ENCODE measurements at places on chromosomes 6 and 20.

DNA sequence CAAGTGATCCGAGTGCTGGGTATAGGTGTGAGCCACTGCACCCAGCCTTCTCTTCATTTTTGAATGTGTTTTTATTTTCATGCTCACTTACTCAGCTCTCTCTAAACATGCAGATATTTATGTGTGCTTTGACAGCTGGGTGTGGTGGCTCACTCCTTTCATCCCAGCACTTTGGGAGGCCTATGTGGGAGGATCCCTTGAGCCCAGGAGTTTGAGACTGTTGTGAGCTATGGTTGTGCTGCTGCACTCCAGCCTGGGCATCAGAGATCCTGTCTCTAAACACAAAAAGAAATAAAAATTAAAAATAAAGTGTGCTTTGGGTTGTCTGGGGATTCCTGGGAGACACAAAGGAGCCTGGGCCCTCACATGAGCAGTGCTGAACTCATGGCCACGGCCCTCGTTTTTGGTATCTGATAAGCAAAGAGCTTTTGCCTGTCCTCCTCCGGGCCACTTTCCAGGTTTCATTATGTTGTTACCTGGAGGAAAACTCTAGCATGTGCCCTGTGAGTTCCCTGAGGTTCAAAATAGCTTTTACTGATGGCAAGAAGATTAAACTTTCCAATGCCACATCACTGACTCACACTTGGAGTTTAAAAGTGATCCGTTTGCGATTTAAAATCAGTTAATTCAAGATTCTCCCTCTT is 78.5 kb downstream of the CD164 start:
- no peak for DNase-seq

GRCh38 chr6:4382362-4382853 is 247.0 kb upstream of the ECI2 start:
- no peak for DNase-seq

GRCh38 chr6:5619249-5619648 is 357.9 kb downstream of the FARS2 start:
- DNase-seq: no peak

GRCh38 chr6:145727817-145728388 is 7.4 kb downstream of the EPM2A start:
- no peak for DNase-seq

DNA sequence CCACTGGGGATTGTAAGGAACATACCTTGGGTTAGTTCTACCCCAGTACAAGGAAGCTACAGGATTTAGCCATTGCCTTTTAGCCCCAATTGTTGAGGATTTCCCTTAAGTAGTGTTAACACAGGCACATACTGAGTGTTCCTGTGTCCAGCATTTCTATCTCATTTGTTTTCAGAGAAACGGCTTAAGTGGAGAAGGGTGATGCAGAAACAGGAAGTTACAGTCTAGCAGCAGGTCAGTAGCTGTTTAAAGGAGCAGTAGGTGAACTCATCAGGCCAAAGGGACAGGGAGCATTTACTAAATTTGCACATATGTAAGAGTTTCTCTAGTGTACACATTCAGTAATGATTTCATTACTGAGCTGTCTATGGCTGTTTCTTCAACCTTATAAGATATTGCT is 644.2 kb upstream of the GJE1 start:
- no peak for DNase-seq

DNA sequence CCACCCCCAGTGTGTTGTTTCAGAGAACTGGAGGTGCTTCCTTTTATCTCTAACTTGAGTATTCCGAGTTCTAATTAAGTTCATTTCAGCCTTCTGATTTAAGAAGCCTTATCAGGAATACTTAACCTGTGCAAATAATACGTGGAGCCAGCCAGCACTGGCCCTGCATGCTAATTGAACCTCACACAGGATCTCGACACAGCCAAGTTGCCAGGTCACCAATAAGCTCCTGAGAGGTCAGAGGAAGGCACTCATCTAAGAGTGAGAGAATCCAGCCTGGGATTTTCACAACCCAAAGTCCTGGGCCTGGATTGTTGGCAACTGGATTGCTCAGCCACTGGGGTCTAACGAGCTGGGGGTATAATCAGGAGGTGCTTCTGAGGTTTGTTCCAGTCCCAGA is 157.7 kb upstream of the LRFN2 start:
- DNase-seq: no peak

- no peak for DNase-seq
Measured at GRCh38 chr20:11922561-11922960, 4.9 kb downstream of the BTBD3 start.

DNA sequence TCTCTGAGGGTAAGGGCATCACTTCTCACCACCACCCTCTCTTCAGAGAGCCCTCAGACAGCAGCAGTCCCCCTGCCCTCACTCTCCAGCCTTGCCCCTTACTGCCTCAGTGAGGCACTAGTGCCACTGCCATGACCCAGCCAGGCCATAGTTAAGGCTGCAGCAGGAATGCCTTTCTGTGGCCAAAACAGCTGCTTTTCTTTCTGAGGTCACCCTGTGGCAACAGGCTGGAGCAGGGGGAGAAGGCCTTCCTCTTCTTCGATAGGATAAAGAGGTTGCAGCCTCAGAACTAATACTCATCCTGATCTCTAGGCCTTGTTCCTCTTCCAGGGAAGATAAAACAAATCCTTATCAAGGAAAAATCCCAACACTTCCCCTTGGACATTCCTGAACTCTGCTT is 56.8 kb upstream of the ECI2 start:
- DNase-seq: no peak

GRCh38 chr20:63955827-63956663 is at the start of gene UCKL1:
Gene UCKL1 (minus strand): TSS chr20:63956416. CDS start chr20:63956372, 44 bp downstream.
- peak; percentile 87 for DNase-seq

DNA sequence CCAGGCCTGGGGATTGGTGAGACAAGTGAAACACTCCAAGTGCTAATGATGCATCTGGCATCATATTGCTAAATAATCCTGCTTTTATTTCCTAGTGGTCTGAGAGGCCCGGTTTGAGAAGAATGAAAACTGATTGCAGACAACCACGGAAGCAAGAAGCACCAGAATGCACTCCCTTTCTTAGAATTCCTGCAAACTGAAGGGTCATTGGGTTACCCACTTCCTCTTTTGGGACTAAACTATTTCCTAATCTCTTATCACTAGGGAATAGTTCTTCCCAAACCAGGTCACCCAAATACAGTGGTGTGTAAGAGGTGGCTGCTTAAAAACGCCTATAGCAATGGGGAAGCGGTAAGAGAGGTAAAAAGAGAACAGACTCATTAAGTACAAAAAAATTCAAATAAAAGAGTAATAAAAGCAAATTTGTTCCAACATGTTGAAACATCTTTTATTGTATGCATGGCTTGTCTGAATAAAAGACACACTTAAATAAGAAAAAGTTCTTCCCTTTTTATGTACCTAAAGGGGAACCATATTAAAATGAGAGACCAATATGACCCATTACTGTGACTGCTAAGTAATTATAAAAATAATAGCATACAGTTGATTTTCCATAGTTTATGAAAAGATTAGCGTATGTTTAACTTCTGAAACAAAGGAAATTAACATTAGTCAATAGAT is 125.8 kb downstream of the MYB start:
- DNase-seq: no peak

GRCh38 chr6:156009656-156010055 is 554.0 kb upstream of the NOX3 start:
- DNase-seq: no peak

DNA sequence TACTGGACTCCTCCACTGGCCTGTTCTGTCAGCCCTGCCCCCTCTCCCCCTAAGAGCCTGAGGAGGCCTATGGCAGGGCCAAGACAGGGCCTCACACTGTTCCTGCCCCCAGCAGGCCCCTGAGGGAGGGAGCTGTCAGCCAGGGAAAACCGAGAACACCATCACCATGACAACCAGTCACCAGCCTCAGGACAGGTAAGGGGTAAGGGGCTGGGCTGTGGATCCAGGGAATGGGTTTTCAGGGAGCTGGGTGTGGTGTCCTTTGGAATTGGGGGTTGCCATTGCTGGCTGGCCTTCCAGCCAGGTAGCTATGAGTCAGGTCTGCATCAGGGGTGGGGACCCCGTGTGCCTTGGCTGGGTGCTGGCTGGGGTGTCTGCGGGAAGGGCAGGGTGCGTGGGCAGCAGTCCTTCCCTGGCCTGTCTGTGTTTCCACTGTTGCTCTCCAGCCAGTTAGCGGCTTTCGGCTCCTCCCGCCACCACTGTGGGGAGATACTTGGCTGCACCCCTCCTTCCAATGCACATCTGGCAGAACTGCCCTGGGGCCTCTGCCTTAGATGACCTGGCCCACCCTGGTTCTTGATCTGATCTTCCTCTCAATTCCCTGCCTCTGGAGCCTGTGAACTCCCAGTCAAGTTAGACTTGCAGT is 3.9 kb downstream of the SLC29A1 start:
- DNase-seq: no peak

GRCh38 chr20:10708351-10709185 is 34.8 kb upstream of the JAG1 start:
- no peak for DNase-seq

DNA sequence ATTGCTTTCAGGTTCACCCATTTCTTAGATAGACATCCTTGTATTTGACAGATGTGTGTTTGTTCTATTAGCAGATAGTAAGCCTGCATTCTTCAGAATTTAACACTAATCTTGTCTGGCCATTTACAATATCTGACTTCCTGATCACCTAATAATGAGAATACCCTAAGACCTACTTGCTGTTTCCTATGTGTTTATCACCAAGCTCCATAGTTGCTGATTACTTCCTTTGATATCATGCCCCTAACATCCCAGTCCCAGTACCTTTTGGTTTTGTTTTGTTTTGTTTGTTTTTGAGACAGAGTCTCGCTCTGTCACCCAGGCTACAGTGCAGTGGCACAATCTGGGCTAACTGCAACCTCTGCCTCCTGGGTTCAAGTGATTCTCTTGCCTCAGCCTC is 143.6 kb upstream of the DST start:
- DNase-seq: no peak

DNA sequence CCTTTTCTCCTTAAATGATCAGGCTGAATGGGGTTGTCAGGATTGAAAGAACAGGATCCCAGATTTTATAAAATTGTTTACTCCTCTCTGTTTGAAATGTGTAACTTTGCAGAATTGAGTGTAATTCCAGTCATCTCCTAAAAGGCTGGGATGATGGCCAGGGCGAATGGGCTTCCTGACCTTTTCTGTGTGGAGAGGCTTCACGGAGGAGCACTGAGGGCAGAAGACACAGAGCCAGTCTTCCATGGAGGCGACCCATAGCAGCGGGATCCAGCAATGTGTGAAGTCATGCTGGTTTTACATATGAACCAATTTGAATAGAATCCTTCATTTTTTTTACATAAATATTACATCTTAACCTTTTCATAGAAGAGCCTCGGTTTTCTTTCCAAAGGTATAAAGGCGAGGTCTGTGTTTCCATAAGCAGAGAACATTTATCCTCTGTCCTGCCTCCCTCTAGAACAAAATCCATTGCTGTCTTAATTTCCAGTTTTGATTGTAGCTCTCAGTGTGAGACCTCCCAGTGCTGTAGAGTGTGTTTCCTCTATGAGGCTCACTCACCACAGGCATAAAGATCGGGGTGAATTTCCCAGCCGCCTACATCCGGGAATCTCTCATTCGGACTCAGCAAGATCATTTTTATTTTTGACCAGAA is 369.7 kb upstream of the FLRT3 start:
- DNase-seq: no peak

DNA sequence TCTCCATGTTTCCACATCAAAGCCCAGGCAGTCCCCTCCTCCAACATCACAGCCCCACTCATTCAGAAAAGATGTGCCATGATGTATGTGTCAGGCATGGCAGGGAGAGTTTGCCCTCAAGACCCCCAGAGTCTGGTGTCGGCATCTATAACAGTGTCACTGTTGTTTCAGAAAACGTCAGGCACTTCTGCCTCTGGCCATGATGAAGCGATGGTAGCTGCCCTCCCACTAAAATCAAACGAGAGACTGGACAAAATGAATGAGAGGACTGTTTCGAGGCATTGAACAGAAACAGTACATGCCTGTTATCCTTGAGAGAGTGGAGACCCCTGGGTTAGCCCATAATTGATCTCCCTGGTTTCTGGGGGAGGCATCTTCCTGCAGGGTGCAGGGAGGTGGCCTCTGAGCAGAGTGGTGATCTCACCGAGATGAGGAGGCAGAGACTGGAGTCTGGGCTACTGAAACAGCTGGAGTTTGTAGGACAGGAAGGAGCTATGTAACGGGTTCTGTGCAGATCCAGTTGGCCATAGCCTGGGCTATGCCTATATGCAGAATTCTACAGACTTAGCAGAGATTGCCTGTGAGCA is 144.5 kb downstream of the SYCP2 start:
- DNase-seq: no peak

- DNase-seq: no peak
Measured at GRCh38 chr6:158060455-158061360, 79.0 kb downstream of the SYNJ2 start.
